ENCODE measurements at places on chromosomes 2 and 18.

GRCh38 chr2:235594041-235594440 lies 100.2 kb downstream of the AGAP1 start:
- peak; percentile 51 for ATAC-seq

GRCh38 chr18:37393945-37394609 lies 171.5 kb downstream of the CELF4 start:
- ATAC-seq: peak; percentile 35

- ATAC-seq: no peak
These were observed 232.2 kb downstream of the GULP1 start for GRCh38 chr2:188523919-188524318.

DNA sequence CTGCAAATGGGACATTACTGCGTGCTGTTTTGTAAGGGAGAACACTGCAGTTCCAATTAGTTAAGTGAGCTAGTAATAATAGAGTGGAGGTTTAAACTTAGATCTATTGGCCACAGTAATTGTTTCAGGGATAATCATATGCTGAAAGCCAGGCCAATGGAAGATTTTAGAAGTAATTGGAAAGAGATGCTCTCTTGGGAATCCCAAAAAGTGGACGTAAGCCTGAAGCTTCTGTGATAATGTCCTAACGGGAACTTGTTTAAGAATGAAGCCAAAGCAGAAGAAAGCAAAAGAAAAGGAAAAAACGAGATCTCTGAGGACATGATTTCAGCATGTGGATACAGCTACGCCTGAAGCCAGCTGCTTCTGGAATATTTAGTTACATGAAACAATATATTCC lies 594.6 kb downstream of the SLC4A3 start:
- no peak for ATAC-seq

DNA sequence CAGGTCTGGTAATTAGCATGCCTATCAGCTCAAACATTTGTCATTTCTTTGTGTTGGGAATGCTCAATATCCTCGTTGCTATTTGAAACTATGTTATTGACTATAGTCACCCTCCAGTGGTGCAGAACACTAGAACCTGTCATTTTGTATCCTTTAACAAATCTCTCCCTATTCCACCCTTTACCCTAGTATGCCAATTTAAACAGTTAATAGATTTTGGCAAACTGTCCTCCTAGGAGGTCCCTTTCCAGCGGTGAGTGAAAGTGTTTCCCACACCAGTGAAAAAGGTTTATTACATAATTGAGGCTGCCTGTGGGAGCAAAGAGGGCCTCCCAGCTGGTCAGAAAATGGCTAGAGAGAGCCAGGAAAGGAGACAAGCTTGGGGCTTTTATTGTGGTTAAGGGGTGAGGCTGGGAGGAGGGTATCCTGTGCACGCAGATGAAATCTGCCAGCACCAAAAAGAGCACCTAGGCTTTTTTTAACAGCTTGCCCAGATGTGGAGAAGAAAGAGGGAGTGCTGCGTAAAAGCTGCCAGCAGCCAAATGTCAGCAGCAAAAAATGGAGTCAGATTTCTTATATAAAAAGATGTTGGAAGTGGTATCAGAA lies 1.8 kb upstream of the DRC1 start:
- no peak for ATAC-seq

DNA sequence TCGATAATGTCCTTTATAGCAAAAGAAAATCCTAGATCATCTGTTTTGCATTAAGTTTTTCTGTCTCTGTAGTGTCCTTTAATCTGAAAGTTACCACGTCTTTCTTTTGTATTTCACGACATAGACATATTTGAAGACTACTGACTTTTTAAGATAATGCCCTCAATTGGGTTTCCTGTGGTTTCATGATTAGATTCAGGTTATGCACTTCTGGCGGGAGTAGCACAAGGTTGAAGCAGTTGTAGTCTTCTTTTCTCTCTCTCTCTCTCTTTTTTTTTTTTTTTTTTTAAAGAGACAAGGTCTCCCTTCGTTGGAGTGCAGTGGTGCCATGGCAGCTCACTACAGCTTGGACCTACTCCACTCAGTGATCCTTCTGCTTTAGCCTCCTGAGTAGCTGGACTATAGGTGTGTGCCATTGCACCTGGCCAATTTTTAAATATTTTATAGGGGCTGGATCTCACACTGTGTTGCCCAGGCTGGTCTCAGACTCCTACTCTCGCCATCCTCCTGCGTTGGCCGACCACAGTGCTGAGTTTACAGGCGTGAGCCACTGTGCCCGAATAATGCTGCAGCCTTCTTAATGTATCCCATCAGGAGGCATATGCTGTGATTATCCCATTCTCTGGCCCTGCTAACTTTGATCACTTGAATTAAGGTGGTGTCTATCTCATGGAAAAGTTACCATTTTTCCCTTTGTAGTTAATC lies 3.9 kb downstream of the INPP4A start:
- ATAC-seq: no peak

DNA sequence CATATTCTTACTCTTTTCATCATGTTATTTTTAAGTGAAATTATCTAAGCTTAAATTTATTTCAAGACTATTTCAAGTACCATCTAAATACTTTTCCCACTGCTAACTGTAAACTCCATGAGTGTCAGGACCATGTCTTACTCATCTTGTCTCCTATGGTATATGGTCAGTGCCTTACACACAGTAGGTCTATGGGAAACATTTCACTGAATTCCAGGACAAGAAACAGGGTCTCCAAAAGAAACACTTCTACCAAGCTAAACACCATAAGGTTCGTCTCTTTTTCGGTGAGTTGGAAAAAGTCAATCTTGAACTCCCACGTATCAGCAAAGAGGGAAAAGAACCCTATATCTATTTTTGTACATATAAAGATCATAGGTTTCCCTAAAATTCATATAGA lies 6.5 kb downstream of the SUCLG1 start:
- no peak for ATAC-seq

GRCh38 chr2:179412112-179412511 lies 147.5 kb upstream of the SESTD1 start:
- ATAC-seq: no peak

GRCh38 chr18:9914334-9914583 lies 443 bp downstream of the VAPA start:
- ATAC-seq: no peak

DNA sequence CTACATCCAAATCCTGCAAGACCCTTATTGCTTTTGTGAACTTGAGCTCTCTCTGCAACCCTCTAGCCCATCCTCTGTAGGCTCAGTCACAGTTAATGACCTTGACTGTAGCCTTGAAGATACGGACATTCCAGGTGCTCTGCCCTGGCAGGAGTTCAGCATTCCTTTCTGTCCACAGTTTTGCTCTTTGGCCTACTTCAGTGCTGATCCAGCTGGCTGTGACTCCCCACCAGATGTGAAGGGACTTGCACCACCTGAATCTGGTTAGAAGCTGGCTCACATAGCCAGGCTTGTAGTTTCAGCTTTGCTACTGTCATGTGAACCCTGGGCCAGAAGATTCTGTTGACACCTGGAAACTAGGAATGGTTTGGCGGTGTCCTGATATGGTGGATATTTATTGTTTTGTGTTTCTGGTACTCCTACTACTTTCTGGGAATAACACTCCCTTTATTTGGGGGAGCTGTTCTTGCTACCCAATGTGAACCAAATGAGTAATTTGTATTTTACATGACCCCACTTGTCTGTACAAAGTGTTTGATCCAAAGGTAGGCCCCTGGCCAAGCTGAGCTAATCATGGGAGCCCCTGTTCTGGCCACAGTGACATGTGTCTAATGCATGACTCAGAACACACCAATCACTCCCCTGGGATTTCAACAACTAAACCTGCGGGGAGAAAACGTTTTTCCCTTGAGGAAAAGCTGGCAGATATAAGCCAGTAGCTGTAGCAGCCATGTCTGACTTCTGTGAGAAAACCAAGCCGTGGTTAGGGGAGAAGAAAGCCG lies 73.4 kb downstream of the CDCA7 start:
- peak; percentile 85 for ATAC-seq

DNA sequence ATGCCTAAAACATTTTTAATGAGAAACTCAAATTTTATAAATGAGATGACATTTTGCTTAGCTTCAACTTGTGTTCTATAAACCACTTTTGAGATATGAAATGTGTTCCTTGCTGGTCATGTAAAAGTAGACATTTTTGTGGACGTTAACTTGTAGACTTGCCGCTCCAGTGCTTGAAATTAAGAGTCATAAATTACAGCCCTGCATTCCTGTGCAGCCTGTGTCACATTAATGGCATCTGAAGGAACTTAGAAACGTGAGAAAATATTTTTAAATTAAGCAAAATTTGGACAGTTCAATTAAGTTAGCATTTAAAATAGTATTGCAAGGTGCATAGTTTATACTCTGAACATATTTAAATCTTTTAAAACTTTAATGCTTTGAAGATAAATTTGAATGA lies 98.3 kb upstream of the LDLRAD4 start:
- no peak for ATAC-seq

DNA sequence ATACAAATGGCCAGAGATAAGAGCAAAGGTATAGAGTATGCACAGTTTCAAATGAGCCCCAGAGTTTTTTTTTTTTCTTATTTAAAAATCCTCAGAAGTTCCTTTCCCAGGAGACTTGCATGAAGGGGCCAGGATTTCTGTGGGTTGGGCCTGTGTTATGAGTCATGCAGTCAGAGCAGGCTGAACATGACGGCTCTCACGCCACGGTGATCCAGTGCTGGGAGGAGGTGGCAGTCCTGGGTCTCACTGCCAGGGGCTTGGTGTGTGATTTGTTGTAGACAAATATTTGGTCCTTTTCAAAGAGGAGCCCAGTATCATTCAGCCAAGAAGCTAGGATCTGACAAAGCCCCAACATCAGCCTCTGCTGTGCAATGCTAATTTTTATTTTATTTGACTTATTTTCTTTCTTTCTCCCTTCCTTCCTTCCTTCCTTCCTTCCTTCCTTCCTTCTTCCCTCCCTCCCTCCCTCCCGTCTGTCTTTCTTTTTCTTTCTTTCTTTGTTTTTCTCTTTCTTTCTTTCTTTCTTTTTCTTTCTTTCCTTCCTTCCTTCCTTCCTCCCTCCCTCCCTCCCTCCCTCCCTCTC lies 10.4 kb upstream of the KCNE4 start:
- ATAC-seq: peak; percentile 79

DNA sequence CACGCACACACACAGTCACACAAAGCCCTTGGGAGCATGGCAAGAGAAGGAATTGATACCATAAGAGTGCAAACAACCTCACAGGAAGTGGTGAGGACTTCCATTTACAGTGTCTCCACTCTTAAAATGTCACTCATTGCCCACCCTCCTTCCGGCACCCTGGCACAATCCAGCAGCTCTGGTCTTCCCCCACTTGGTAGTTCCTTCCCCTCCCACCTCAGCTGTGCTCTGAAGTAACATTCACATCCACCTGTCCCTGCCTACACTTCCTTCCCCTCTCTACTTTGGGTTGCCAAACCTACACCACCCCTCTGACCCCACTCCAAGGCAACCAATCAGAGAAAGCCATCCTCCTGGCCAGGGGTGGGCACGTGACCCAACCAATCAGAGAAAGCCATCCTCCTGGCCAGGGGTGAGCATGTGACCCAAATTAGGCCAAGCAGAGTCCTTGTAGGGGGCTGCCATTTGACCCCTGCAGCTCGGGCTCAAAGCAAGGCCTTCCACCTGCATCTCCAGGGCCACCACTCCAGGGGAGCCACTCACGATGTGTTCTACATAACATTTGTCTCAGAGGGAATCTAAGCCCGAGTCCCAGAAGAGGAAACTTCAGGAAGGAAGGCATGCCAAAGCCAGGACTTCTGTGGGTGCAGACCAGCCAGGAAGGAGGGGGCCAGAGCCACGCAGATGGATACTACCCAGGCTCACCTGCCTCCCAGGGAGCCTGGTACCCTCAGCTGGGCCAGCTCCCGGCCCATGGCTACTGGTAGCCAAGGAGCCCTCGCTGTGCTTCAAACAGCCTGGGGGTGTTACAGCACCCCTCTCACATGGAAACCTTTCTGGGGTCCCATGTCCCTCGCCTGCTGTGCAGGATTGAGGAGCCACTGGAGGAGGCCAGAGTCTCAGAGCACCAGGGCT lies 21.2 kb downstream of the CYP26B1 start:
- ATAC-seq: no peak

DNA sequence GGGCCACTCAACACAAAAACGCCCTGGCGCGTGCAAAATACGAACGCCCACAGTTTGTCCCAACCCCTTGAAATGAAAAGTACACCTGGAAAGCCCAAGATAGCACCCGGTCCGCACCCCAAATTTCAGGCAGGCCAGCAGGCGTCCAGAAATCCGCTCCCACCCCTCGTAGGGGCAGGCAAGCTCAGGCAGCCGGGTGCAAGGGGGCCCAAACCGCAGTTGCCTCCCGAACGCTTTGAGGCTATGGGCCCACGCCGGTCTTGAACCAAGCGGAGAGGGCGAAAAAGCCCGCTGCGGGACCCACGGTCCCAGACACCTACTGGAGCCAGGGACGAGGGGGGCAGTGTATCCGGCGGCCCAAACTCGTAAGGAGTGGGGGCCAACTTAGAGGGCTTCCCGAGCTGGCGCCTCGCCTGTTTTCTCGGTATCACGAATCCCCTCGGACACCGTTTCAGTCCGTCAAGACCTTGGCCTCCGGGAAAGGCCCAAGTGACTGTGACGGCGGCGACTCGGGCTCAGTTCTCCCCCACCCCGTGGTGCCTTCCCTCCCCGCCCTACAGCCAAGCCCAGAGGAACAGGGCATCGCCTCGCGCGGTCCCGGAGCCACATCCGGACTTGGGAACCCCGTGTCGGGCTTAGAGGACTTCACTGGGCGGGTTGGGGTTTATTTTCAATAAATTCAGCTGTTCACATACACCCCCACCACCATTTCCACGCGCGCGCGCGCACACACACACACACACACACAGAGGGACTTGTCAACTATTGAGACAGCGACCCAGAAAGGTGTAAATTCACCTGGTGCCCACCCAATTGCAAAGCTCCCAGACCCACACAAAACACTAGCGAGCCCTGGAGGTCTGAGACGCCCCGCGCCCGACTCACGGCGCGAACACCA lies 6.2 kb upstream of the SATB2 start:
- ATAC-seq: no peak

GRCh38 chr2:241540401-241540770 lies 18.2 kb upstream of the BOK start:
- peak; percentile 54 for ATAC-seq

- no peak for ATAC-seq
These were observed 158.9 kb downstream of the PRPF40A start for GRCh38 chr2:152558158-152558984.

DNA sequence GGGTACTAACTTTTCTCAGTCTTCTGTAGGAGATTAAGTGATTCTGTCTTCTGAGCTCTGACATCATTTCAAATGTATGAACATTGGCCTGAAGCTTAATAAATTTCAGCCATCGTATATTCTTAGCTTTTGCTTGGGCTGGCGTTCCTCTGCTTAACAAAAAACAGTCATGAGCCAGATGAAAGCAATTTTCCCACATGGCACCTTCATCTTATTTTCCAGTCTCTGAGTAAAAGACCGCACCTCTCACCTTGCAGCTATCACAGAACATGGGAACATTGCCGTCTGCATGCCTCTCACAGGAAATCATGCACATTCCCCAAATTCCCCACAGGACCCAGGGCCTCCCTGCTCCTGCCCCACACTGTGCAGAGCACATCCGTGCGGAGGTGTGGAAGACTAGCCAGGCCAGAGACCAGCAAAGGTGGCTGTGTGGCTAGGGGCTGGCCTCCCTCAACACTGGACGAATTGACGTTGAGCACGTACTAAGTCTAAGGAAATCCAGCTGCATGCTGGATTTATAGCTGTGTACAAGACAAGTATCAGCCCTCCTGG lies 531.8 kb upstream of the ID2 start:
- ATAC-seq: no peak

GRCh38 chr2:36951574-36951973 lies 14.8 kb downstream of the STRN start:
- ATAC-seq: peak; percentile 95

GRCh38 chr18:58493516-58494253 lies 135.2 kb downstream of the ALPK2 start:
- ATAC-seq: peak; percentile 88

GRCh38 chr2:144225076-144225475 lies 294.8 kb downstream of the ZEB2 start:
- no peak for ATAC-seq

Measured in esophagus mucosa (tissue), 1 donor.